ENCODE measurements at places on chromosomes 2 and 18.

GRCh38 chr2:55926246-55926645 is 2.7 kb upstream of the EFEMP1 start:
- DNase-seq: no peak

GRCh38 chr2:7029291-7030059 is 112.3 kb downstream of the RNF144A start:
- DNase-seq: no peak

GRCh38 chr18:71403501-71403900 is 1114.7 kb downstream of the SOCS6 start:
- no peak for DNase-seq

DNA sequence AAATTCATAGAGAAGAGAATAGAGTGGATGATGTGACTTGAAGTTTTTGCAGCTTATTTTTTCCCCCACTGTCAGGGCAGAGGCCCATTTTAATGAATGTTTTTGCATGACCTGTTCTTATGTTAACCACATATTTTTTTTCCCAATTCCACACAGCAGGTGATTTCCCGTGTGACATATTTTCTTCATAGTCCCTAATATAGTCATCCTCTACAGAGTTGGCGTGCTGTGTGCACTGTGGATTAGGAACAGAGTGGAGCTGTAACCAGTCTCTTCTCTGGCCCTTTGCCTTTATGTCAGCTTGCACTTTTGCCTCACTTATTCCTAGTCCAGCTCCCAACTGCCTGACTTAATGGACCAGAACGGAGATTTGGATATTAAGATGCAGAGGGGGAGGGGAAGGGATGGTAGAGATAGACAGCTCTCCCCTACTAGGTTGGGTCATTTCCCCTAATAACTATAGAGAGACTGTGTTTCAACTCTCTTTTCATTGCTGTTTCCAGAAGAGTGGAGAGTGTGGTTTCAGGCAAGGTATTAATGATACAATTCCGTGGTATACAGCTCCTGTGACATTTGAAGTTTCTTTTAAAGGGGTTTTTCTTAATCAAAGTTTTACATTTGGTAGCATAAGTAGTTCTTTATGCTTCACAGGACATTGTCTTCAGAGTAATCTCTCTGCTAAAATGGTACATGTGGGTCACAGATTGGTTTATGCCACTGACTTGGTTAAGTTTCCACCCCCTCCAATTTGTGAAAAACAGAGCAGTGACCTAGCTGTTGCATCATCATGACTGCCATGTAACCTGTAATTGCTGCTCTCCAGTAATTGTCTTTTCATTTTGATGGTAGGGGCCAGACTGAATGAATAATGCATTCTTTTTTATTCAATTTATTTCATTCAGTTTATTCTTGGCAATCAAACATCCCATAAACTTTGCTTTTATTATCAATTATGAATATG is 161.3 kb downstream of the HAUS1 start:
- no peak for DNase-seq

DNA sequence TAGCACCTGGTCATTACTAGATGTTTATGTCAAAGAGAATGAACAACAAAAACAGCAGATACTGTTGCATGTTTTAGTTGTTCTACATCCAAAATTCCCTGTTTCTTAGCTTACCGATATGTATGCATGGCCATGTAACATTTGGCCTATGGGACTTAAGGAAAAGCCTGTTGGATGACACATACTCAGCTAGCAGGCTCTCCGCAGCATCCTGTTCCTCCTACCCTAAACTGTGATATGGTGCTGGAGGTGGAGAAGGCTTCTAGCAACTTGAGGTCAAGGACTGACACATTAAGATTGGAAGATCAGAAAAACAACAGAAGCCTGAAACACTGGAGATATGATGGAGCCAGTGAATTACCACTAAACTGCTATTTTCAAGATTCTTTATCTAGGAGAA is 537.8 kb downstream of the LRRTM4 start:
- DNase-seq: no peak

DNA sequence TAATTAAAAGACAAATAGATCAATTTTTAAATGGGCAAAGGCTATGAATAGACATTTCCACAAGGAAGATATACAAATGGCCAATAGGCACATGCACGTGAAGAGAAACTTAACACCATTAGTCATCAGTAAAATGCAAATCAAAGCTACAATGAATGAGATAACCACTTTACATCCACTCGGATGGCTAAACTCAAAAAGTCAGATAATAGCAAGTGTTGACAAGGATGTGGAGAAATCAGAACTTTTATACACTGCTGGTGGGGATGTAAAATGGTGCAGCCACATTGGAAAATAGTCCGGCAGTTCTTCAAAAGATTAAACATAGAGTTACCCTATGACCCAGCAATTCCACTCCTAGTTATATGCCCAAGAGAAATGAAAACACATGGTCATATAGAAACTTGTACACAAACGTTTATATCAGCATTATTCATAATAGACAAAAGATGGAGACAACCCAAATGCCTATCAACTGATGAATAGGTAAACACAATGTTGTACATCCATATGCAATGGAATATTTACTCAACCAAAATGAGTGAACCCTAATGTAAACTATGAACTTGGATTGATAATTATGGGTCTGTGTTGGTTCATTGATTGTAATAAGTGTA is 51.1 kb downstream of the SMAD7 start:
- no peak for DNase-seq

GRCh38 chr2:129892360-129892759 is 87.1 kb upstream of the RAB6C start:
- DNase-seq: no peak

GRCh38 chr18:31230495-31230894 is 67.8 kb upstream of the DSC1 start:
- no peak for DNase-seq

DNA sequence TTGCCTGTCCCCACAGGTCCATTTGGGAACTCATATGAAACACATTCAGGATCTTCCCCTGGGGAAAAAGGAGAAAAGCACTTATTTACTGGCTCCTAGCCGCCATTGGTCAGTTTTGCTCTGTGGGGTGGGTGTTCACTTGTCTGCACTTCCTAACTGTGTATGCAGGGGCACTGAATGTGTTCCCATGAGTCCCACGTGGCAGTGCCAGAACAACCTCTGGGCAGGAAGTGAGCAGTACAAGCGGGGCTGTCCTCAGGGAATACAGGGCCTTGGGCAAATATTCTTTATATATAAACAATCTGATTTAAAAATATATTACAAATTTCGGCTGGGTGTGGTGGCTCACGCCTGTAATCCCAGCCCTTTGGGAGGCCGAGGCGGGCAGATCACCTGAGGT is 21.8 kb upstream of the CTIF start:
- DNase-seq: no peak

- peak; percentile 85 for DNase-seq
These were observed 50.5 kb downstream of the MRPL35 start for GRCh38 chr2:86249579-86250391.

- DNase-seq: no peak
These were observed 60.1 kb upstream of the RBBP8 start for GRCh38 chr18:22872900-22873537.

- DNase-seq: no peak
These were observed 59.5 kb downstream of the RMDN2 start for GRCh38 chr2:37984589-37984988.

- DNase-seq: peak; percentile 49
These were observed 961 bp upstream of the SLC40A1 start for GRCh38 chr2:189581354-189582139.

DNA sequence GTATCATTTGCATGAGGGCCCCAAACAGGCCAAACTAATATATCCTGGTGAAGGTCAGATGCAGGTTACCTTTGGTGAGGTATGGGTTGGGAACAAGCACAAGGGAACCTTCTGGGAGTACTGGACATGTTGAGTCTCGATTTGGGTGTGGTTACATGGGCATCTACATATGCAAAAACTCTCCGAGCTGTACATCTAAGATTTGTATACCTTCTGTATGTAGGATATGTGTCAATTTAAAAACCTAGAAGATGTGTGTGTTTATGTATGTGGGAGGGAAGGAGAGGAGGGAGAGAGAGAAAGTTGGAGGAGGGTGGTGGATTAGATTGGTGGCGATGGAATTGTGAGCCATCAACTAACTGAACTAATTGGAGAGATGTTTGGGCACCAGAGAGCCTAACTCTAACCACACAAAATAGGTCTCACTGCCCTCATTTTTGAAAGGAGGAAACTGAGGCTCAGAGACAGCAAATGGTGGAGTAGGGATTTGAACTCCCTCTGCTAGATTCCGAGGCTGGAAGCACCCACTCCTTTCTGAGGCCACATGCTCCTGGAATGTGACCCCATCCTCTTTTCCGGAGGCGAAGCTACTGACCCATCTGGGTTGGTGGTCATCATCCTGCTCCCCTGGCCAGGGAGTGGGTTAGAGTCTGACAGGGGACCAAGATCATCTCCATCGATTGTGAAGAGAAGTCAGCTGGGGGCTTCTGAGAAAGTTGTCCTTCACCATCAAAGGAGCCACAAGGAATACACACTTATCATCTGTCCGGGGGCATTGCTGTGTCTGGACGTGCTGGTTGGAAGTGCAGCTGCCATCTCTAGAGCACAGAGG is 107.3 kb upstream of the MYCN start:
- DNase-seq: no peak

- peak; percentile 77 for DNase-seq
These were observed 686 bp downstream of the UBXN4 start for GRCh38 chr2:135742325-135742757.

DNA sequence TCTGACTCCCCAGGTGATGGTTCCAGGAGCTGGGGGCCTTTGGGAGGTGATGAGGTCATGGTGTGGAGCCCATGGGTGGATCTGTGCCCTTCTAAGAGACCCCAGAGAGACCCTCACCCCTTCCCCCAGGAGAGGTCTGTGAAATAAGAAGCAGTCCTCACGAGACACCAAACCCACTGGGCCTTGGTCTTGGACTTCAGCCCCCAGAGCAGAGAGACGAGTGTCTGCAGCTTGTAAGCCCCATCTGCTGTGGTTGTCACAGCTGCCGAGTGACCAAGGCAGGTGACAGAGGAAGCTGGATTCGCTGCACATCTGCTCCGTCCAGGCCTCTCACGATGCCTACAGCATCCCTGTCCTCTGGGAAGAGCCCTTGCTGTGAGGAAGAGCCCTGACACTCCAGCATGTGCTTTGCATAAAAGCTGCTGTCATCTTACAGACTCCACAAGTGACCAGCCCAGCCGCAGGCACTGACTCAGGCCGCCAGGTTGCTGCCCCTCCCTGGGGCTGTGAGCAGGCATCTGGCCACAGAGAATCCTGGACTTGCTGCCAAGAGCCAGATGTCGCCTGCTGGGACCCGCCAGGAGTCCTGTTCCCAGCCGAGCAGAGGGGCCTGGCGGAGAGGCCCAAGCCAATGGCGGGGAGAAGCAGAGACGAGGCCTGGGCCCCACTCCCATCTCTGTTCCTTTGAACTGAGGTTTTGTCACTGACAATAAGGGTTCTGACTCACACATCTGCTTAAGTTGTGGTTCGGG is 150.8 kb downstream of the PXDN start:
- DNase-seq: no peak

DNA sequence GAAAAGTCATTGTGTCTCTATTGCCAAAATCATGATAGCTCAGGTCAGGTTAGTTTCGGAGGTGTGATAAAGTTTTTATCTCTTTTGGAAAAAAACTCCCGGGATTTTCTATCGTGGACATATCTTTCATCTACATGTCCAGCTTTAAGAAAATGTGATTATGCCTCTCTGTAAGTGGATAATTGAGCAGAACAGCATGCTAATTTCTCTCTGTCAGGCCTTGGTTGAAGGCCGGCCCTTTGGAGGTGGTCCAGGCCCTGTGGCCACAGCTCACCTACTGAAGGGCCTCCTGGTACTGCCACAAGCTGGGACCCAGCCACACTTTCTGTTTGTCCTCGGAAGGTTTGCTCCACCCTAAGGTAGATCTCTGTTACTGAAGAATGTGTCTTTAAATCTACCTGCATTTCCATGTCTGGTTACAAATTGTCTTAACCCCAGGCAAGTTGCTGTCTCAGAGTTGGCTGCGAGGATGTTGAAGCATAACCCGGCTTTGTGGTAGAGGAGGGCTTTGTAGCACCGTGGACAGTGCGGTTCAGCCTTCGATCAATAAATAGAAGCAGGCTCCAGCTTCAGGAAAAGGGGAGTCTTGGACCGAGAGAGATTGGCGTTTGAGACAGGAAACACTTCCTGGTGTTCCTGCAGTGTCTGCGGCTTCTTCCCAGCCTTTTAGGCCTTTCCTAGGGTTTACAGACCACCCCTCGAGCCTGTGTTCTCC is 25.5 kb downstream of the TCF7L1 start:
- no peak for DNase-seq

GRCh38 chr2:27058210-27058609 is 6.7 kb downstream of the AGBL5 start:
- no peak for DNase-seq

DNA sequence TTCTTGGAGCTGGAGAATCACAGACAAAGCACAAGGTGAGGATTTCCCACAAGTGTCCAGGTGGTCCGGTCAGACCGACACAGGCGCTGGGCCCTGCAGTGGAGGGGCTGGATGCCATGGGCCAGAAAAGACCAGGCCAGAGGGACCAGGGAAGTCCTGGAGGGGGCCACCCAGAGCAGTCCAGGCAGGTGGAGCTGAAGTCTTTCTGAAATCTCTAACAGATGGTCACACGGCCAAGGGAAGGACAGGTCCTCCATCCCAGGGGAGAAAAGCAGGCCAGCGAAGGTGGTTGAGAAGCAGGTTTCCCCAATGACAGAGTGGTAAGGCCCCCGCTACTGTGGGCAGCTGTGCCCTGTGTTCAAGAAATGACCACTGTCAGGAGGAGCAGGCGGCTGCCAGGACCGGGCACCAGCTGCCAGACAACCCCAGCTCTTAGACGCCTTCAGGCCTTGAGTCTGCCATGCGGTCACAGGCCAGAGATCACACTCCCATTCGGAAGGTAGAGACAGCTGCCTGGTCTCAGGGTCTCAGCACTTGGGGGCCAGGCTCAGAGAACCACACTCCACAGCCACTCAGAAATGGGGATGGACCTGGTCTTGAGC is 25.9 kb downstream of the HS1BP3 start:
- DNase-seq: no peak

DNA sequence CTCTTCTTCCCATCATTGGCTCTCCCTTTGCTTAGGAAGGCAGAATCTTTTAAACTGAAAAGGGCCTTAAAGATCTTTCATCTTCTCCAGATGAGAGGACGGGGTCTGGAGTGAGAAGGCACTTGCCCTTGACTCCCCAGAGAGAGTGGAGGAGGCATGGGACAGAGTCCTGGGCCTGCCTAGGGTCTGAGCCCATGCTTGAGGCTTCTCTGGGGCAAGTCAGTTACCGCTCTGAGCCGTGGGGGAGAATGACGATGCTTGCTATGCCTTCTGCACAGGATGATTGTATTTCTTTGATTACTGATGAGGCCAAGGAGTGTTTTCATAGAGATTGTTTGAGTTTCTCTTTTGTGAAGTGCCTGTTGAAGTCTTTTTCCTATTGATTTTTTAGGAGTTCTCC is 921 bp downstream of the PLB1 start:
- DNase-seq: no peak

DNA sequence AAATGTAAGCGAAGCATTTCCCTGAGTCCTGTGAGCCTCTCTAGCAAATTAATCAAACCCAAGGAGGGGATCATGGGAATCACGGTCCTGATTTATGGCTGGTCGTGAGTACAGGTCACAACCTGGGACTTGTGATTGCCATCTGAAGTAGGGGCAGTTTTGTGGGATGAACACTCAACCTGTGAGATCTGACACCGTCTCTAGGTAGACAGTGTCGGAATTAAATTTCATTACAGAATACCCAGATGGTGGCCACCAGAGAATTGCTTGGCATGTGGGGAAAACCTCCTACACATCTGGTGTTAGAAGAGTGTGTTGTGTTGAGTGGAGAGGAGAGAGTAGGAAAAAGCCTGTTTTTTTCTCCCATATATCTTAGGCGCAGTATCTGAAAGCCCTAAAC is 12.5 kb downstream of the CAPN14 start:
- DNase-seq: no peak

GRCh38 chr2:11122380-11122779 is 32.9 kb upstream of the SLC66A3 start:
- DNase-seq: no peak

Measured in brain (organoid and tissue), 16 donors.